Hematopoietic multipotent progenitor cell treated with erythropoietin and hydrocortisone succinate and interleukin-3 and kit ligand, for 8 days (in vitro differentiated cells): ENCODE measurements at places on chromosomes 16 and 17.
A peak's percentile ranks its signal among the peaks of the same experiment; 100 is the strongest.

DNA sequence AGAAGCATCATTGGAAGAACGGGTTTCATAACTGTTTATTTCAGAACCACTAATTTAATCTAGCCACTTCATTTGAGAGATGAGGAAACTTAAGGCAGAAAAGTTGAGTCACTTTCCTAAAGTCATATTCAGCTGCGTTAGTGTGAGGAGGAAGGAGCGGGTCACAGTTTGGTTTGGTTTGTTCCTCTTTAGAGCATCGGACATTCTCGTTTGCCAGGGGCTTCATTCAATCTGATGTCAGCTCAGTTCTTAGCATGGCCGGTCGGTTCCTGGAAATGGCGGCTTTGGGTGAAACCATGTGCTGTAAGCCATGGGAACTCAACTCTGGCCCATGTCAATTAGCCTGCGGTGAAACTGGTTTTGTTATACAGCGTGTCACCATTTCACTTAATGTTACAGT lies 186.5 kb downstream of the LGALS9B start:
- no peak for DNase-seq

- DNase-seq, result no peak
These were observed 7.4 kb downstream of the ZDHHC7 start for GRCh38 chr16:85003725-85004586.

DNA sequence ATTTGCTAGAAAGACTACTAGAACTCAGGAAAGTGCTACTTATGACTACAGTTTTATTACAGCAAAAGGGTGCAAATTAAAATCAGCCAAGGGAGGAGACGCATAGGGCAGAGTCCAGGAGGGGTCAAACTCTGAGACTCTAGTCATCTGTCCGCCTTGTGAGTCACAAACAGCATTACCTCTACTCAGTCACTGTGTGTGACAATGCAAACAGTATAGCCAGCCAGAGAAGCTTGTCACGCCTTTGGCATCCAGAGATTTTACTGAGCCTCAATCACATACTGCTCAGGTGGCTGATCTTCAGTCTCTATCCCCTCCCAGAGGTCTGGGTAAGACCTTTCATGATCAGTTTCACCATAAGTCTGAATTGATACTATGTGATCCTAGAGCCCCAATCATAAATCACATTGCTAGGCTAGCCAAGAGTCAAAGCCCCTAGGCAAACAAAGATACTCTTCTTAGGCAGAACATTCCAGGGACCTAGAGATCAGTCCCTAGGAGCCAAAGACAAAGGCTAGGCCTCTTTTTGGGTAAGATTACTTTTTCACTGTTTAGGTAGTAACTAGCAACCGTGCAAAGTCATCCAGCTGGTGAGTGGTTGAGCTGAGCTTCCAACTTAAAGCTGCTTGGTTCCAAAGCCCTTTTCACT lies 48.8 kb upstream of the CLEC19A start:
- no peak for DNase-seq

DNA sequence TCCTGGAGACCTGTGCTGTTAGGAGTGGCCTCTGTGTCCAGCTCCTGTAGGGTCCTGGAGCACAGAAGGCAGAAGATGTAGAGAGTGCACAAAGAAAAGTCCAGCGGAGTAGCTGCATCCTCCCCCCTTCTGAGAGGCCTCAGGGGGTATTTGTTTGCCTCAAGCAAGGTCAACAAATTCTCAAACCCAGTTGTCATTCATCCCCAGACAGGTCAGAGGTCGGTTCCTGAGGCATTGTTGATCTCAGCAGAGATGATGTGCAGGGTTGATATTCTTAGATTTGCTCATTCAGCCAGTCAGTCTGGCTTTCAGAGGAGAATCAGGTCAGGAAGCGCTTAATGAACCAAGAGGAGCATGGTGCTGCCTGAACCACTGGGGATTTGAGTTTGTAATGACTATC lies 8.3 kb upstream of the RBFOX1 start:
- DNase-seq, result no peak

GRCh38 chr16:58054289-58054688 lies 28.7 kb downstream of the MMP15 start:
- no peak for DNase-seq

- no peak for DNase-seq
These were observed 7.2 kb upstream of the CCL8 start for GRCh38 chr17:34312080-34312479.

DNA sequence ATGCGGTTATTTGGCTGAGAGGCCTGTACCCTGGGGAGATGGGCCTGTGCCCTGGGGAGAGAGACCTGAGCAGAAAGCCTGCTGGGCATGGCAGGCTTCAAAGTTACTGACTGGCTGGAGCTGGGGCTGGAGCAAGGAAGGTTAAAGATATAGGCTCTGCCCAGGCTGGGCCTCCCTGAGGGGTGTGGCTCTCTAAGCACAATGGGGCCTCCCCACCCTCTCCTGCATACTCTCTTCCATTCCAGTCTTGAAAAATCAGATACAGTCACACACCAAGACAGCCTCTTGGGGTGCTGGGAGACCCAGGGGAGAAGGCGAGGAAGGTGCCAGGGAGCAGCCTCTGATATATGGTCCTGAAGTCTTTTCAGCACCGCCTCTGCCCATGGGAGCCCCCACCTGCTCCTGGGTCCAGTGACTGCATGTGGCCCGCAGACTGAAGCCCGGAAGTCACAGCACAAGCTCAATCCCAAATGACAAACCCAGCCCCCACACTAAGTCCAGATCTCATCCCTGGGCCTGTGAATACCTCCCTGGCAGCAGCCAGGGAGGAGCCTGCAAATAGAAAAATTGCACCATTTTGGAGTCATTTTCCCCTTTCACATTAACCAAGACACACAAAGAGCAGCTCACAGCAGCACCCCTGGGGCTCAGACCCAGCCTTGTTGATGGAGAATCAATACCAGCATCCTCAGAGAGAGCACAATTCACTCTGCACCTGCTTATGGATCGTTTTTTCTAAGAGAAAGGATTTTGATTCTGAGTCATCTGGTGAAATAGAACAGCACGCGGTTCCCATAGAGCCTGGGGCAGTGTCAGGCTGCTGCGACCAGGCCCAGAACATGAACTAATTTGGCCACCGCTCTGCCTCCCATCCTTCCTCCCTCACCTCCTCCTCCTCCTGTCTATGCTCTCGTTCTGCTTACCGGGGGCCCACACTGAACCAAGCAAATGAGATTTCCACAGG lies 25.6 kb upstream of the CACNG1 start:
- no peak for DNase-seq

GRCh38 chr17:77511514-77512061 lies 370.8 kb downstream of the SEC14L1 start:
- DNase-seq, result no peak

GRCh38 chr16:89044418-89045180 lies 49.1 kb upstream of the ACSF3 start:
- no peak for DNase-seq

GRCh38 chr16:2005646-2006045 lies 4.0 kb downstream of the ZNF598 start:
- peak; percentile 78 for DNase-seq

DNA sequence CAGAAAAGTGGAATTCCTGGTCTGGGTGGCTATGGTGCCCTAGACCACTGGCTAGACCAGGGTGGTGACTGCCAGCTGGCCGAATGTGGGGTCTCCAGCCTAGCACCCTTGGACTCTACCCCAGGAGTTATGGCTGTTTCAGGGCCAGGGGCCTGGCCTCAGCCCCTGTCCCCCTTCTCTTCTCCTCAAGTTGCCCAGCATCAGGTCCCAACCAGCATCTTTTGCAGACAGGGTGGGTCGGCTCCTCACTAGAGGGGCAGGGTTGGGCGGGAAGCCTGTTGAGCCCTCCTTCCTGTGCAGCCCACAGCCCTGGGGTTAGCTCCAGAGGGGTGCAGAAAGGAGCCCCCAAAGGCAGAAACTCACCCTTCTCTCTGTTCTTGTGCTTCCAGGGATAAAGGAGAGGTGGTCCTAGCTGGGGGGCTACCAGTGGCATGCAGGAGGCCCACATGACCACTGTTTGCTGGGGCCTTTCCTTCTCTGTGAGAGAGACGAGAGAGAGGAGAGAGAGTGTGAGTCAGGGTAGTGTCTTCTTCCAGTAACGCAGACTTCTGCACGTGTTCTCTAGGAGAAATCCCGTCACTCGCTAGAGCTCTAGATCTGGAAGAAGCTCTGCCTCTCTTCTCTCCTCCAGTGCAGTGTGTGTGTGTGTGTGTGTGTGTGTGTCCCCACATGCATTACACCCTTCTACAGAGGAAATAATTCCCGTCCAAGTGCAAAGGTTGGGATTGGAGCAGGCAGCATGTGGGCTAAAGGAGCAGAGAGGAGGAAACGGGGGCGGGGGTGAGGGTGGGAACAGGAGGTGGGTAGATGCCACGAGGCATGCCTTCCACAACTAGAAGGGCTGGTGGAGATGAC lies 209.4 kb downstream of the SEC14L1 start:
- DNase-seq, result no peak

DNA sequence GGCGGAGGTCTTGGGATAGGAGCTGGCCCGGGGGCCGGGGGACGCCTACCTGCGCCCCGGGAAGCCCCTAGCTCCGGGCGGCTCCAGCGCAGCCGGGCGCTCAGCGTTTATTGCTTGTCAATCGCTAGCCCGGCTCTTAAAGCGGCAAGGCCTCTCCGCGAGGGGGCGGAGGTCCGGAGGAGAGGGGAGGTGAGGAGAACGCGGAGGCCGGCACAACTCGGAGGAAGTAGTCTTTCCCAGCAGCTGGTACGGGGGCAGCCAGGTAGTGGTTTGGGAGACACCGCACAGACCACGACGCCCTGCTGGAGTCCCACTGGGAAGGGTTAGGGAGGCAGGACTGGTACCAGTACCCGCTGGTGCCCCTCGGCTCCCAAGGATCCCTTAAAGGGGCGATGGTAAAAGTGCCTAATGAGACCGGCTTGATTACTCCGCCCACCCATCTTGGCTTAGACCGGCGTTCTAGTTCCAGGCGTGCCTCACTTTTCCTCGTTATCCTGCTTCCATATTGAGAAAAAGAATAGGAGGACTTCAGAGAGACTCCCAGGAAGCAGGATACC lies at the start of gene MPP2:
Gene MPP2 (minus strand): TSS at position 112 of the 557 bp plus-strand sequence. CDS start 3,076 bp downstream, outside the sequence.
- DNase-seq, result peak; percentile 48

DNA sequence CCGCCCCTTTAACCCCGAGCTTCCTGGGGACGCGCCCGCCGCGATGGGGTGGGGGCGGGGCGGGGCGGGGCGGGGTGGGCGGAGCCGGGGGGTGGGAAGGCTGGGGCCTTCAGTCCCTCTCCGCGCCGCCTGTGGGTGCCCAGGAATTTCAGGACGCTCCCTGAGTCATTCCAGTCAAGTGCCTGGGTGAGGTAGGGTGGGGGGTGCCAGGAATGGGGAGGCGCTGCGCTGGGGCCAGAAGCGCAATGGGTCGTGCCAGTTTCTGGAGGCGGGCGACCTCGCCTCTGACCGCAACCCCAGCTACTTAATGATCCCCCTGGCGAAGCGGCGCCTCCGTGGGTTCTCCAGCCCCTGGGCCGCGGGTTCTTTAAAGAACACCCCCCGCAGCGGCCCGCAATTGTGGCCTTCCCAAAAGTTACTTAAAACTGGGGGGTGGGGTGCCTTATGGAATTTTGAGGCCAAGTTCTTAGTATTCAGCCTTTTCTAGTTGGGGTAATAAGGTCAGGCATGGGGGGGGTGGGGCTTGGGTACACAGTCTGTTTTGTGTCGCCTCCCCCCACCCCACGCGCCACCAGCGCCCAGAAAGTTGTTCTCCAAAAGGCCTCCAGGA lies 826 bp upstream of the GSE1 start:
- peak; percentile 74 for DNase-seq

DNA sequence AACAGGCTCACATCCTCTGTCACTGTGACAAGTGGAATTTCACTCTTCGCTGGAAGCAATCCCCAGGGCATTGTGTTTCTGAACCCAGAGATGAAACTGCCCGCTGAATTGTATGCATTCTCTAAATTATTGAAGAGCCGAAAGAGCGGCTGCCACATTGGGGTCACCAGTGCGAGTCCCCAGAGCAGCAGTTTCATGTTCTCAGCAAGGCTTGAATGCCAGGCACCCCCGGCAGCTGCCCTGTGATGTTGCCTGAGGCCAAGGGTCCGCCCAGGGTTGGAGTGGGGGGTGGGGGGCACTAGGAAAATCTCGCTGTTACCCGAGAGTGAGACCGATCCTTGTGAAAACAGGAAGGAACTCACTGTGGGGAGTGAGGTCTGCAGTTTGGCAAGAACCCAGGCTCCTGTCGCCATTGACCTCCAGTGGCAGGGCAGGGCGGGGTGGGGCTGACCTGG lies 20.7 kb upstream of the BCAR1 start:
- DNase-seq, result no peak

DNA sequence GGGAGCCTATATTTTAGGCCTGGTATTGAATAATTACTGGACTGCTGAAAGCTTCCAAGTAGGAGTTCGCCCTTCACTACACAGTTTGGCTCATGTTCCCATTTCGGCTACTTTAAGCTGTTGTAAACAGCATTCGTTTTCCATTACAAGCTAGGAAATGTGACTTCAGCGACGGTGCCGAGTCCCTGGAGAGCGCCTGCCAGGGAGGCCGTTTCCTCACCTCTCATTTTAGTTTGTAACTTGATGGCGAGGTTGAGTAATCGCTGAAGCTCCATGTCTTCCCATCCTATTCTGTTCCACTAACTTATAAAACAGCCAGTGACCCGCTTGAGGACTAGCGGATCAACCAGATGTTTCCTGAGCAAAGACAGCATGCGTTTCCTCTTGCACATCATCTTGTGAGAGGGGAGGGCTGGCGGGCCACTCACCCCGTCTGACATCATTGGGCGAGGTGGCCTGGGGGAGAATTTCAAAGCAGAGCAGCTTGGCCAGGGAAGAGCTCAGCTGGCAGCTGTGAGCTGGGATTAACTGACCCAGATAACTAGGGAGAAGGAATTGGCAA lies 32.9 kb downstream of the PCTP start:
- no peak for DNase-seq

DNA sequence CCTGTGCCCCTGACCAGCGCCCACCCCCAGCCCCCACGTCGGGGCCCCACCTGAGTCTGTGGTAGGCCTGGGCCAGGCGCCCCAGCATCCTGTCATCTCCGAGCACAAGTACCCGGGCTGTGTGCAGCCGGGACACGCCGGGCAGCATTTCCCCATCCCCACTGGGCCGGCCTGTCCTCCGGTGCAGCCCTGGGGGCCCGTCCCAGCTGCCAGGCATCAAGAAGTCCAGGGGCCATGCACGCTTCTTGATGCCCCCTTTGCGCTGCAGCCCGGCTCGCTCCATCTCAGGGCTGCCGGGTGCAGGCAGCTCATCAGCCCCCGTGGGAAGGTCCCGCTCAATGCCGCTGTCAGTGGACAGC lies 29.3 kb upstream of the MFSD6L start:
- DNase-seq, result no peak

DNA sequence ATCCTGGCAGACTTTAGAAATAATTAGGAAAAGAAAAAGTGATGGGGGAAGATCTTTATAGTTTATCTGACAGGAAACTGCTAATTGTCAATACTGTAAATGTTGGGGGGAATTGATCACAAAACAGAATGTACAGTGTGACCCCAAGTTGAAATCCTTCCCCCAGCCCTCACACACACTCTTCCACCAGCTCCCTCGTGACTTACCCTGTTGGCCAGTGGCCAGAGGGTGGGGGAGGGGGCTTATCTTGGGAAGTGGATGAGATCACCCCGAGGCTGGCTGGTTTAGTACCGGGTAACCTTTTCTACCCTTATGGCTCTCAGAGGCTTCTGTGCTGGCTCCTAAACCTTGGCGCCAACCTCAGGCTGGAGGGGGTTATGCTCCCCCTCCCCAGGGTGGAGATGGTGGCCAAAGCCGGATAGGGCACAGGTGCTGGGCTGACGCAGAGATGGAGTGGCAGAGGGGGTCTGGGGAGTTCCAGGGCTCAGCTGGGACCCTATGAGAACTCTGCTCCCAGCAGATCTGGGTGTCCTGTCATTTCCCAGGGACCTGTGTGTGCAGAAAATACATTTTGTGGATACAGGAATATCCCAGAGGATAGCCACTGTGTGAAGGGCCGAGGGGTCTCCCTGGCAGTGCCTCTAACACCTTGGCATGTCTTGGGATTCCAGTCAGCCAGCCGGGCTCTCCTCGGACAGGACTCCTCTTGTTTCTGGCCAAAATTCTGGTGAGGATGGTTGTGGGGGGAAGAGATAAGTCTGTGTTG lies 18.6 kb downstream of the CDH16 start:
- DNase-seq, result peak; percentile 91
